ENCODE measurements at places on chromosomes 7 and 10. TPM values are rescaled to one million over a fixed set of nuclear protein-coding genes. Genes with fewer than 3 reads are reported as not detected.

DNA sequence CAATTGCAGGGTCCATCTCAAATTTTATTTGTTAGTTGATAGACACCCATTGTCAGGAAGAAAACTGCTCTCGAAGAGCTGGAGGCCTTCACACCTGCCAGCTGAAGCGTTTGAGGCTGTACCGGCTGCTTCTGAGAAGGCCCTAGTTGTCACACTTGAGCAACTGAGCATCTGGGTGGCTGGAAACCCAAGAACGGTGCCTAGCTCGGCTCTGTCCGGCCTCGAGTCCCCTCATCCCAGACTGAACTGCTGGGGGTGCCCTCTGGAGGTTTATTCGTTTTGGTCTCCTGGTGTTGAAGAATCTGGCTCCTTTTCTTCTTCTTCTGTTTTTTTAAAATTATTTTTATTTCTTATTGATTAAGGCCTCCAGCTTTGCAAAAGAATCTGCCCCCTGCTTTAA lies 59.3 kb upstream of the EXOC6 start:
- no peak for DNase-seq

- no peak for DNase-seq
Observed at GRCh38 chr7:156611014-156612010, 29.3 kb upstream of the RNF32 start.

DNA sequence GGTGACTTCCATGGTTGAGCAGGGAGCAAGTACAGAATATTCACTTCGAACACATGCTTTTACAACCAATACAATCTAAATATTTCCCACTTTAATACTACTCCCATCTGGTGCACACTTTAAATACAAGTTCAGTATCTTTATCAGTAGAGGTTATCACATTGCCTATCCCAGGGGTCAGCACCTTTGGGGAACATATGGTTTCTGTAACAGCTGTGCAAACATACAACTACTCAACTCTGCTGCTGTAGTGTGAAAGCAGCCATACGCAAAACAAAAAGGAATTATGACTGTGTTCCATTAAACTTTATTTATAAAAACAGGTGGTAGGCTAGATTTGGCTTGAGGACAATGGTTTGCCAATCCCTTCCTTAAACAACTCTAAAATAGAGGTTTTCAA lies 157.5 kb downstream of the XPNPEP1 start:
- DNase-seq = no peak

DNA sequence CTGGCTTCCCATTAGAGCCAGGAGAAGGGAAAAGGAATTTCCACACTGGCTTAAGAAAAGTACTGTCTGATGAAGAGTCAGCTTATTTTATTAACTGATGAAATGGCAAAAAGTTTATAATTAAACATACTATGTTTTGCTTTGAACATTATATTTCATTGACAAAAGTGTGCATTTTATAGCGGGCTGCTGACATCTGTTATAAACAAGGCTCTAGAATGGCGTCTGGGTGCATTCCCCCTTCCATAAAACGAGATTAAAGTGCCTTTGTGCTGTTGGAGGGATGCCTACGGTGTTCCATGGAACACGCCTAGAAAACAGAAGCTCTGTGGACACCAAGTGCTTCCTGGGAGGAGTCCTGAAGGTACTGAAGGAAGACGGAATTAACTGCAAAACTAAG lies 220.2 kb downstream of the SNX10 start:
- no peak for DNase-seq

DNA sequence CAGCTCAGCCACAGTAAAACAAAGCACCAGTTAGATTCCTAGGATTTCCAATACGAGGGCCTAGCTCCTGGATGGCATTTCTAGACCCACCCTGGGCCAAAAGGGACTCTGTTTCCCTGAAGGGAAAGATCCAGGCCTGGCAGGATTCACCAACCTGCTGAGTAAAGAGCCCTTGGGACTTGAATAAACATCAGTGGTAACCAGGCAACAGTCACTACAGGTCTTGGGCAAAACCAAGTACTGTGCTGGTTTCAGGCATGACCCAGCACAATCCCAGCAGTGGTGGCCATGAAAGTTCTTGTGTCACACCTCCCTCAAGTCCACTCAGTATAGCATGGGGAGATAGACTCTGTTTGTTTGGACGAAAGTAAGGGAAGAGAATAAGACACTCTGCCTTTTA lies 31.0 kb upstream of the STARD3NL start:
- no peak for DNase-seq

DNA sequence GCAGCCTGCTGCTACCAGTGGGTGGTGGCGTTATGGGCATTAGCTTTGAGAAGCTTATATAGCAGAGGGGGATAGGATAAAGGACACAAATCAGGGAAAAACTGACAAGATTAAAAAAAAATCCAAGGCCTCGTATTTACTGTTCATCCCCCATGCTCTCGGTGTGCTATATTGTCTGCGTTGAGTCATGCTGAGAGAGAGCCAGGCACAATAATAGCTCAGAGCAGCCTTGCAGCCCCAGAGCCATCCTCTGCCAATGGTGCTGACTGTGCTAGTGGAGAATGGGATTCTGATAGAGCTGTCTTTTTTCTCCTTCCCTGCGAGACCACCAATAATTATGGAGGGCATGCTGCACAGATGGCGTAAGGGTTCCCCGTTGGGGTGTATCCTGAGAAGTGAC lies 51.7 kb upstream of the FZD1 start:
- no peak for DNase-seq

DNA sequence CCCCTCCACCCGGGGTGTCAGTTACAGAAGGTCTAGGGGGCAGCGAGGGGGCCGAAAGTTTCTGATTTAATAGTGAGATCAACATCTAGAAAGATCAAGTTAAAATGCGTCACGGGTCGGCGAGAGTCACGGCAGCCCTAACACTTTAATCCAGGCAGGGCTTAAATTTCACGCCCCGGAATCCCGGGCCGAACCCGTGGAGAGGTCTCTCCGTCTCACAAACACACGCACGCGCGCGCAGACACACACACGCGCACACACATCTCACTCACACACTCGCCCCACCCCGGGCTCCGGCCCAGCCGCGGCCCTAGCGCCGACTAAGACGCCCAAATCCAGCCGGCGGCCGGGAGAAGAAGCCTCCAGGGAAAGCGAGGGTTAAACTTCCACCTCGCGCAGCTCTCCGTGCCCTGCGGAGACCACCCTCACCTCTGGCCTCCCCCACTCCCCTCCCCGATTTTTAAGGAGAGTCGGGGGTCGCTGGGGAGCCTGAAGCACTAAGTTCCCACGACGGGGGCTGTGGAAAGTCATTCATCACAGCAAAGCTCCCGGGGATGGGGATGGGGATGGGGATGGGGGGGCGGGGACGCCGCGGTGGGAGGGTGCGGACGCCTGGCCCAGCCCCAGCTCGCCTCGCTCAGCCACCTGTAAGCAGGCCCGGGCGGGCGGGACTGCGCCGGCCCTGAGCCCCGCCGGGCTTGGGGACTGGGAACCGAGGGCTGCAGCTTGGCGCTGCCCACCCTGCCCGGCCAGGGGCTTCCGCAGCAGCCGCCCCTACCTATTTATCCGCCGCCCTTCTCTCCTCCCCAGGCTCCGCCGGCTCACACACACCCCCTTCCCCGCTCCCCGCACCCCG lies 1.6 kb downstream of the PDGFA start:
- DNase-seq = no peak

DNA sequence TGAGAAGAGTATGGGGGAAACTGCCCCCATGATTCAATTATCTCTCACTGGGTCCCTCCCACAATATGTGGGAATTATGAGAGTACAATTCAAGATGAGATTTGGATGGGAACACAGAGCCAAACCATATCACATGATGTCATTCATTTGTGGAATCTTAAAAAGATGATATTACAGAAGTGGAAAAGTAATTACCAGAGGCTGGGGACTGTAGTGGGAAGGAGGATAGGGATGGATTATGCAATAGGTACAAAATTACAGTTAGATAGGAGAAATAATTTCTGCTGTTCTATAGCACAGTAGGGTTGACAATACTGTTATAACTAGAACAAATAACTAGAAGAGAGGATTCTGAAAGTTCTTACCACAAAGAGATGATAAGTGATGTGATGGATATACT lies 141.4 kb downstream of the VPS50 start:
- DNase-seq = no peak

- no peak for DNase-seq
Observed at GRCh38 chr7:71633551-71634008, 501.6 kb downstream of the GALNT17 start.

GRCh38 chr7:128221929-128222403 lies 19.1 kb upstream of the LEP start:
- no peak for DNase-seq

DNA sequence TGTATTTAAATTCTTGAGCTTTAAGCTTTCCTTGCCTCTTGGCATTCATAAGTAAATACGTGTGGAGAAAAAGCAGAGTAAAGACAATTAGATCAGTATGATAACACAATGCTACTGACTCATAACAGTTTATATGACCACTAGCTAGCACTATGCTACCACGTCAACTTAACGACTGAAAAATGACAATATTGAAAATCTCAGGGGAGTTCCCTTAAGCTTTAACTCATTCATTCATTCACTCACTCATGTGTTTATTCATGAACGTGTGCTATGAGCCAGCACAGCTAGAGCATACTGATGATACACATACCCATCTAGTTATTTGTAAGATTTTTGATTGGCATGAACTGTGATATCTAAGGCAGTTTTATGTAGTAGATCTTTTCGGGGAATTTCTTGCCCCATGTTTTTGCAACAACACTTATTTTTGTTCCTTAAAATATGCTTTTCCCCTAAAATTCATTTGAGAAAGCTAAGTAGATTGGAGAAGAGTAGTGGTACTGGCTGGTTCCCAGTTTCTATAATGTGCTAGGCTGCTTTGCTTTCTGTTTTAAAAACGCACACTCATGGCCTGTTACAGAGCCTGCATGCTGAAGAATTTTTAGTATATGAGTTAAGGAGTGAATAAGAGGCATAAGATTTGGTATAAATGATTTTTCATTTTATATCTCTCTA lies 57.4 kb upstream of the ACBD5 start:
- DNase-seq = no peak

DNA sequence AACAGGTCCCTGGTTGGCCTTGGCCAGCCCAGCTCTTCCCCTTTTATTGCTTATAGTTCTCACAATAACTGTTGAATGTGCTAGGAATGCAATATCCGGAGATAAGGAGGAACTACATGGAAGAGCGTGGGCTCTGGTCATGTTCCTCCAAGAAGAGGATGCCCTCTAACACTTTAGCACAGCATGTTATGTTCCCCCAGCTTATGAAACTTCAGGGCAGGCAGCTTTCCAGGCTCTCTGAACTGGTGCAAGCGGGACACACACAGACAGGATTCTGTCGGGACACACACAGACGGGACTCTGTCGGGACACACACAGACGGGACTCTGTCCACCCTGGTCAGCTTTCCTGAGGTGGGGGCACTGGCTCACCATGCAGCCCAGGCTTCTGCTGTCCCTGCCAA lies 141.6 kb downstream of the PKD1L1 start:
- no peak for DNase-seq

SPDYE5 gene
- total RNA-seq = not detected

AP4M1 gene
- total RNA-seq = 17.3 TPM

SFTPD gene
- not detected for total RNA-seq
